ENCODE measurements at places on chromosomes 5 and 9.

- no peak for DNase-seq
Observed at GRCh38 chr5:180670586-180671359, 21.4 kb upstream of the FLT4 start.

GRCh38 chr9:117377046-117377445 lies 37.8 kb downstream of the ASTN2 start:
- DNase-seq, result no peak

- no peak for DNase-seq
Observed at GRCh38 chr5:96931605-96932004, 4.3 kb upstream of the LNPEP start.

- DNase-seq, result no peak
Observed at GRCh38 chr5:2709976-2710689, 41.3 kb downstream of the IRX2 start.

DNA sequence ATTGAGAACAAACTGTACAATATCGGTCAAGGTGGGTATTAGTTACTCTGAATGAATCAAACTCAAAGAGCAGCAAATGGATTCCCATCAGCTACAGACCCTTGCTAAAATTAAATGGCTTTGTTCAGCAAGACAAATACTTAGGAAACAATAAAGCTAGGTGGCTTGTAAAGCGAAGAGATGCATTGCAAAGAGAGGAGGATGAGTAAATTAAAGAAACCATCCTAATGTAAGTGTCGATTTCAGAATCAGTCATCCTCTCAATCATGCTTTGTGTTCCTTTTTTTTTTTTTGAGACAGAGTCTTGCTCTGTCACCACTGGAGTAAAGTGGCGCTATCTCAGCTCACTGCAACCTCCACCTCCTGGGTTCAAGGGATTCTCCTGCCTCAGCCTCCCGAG lies 359.2 kb upstream of the ZNF462 start:
- no peak for DNase-seq

Data from NCI-H2081 treated with DMSO at 0.1 percent for 48 hours (cell line).